Activated CD8-positive, alpha-beta T cell treated with anti-CD3 and anti-CD28 coated beads, Interleukin-2, amount 10 ng/mL, durations not matched to agents 7 days and 5 days (primary cell): ENCODE measurements at places on chromosomes 4 and X. TPM values are rescaled to one million over a fixed set of nuclear protein-coding genes. Genes with fewer than 3 reads are reported as not detected.

DNA sequence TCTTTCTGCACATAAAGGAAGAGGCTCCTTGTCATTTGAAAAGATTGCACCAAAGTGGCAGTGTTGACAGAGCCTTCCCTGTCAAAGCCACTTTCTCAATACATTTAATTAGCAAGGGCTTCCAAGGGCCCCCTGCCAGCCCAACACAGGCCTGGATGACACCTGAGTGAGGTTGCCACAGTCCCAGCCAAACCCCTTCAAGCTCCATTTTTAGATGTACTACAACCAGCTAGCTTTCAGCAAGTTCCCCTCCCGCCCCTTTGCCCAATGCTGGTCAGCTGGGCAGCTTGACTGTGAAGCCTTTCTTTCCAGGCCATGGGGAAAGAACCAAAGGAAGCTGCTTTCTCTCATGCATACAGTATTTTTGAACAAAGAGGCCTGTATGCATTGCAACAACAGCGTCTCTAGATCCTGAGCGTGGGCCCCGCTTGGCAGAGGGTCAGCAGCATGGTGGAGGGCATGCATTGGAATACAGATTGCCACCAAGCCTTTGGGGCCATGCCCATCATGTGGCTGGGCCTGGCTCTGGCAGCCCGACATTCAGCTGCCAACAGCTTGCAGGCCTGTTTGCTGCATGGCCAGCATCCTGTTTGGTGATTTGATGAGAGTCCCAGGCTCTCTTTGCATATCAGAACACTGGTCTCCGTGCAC lies 261.1 kb upstream of the GATB start:
- H3K27ac ChIP-seq, result no peak overlapping the region
- DNase-seq, result no peak
- H3K27me3 ChIP-seq, result peaks cover 3% of the 10 kb centered on the region
- no peak overlapping the region for H3K4me3 ChIP-seq
- no peaks in the 10 kb centered on the region for H3K36me3 ChIP-seq

DNA sequence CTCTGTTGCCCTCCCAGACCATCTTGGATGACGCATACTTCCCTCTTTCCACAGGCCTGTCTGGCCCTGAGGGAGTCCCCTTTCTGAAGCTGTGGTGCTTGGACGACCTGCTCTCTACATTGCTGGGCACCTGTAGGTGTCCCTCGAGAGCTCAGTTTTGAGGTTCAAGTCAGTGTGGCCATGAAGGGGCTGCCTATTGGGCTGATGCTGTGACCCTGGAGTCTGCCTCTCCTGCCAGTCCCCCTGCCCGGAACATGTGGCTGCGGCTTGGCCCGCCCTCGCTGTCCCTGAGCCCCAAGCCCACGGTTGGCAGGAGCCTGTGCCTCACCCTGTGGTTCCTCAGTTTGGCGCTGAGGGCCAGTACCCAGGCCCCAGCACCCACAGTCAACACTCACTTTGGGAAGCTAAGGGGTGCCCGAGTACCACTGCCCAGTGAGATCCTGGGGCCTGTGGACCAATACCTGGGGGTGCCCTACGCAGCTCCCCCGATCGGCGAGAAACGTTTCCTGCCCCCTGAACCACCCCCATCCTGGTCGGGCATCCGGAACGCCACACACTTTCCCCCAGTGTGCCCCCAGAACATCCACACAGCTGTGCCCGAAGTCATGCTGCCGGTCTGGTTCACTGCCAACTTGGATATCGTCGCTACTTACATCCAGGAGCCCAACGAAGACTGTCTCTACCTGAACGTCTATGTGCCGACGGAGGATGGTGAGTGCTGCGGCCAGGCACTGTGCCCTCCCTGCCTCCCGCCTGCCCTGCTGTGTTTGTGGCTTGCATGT lies 3.0 kb downstream of the NLGN3 start:
- no peak overlapping the region for H3K4me3 ChIP-seq
- no peak for DNase-seq
- H3K27me3 ChIP-seq, result no peaks in the 10 kb centered on the region

- no peak overlapping the region for H3K4me3 ChIP-seq
- no peaks in the 10 kb centered on the region for H3K36me3 ChIP-seq
- no peaks in the 10 kb centered on the region for H3K4me1 ChIP-seq
- no peak for DNase-seq
- no peaks in the 10 kb centered on the region for H3K27me3 ChIP-seq
- no peak overlapping the region for H3K27ac ChIP-seq
These were observed 1142.2 kb downstream of the C4orf33 start for GRCh38 chr4:130238121-130238520.

GRCh38 chrX:69388526-69388925 lies 115.6 kb upstream of the NALF2 start:
- no peaks in the 10 kb centered on the region for H3K4me1 ChIP-seq
- no peaks in the 10 kb centered on the region for H3K36me3 ChIP-seq
- no peaks in the 10 kb centered on the region for H3K27me3 ChIP-seq
- no peak for DNase-seq

DNA sequence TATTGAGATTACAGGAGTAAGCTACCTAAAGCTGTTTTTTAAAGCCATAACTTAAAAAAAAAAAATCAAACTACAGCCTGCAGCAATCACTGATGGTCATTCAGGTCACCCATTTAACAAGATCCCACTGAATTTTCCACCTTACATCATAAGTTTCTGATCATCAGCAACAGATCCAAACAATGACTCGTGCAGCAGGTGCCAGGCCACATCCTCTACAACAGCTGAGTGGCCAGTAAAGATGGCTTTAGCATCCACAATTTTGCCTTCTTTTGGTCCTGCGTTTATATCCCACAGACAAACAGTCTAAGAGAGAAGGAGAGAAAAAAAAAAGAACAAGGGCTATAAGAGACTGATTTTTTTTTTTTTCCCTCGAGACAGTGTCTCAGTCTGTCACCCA lies 16.6 kb downstream of the RBBP7 start:
- H3K36me3 ChIP-seq, result peaks cover 50% of the 10 kb centered on the region
- H3K27me3 ChIP-seq, result no peaks in the 10 kb centered on the region
- DNase-seq, result no peak
- H3K4me1 ChIP-seq, result peaks cover 16% of the 10 kb centered on the region
- H3K4me3 ChIP-seq, result no peak overlapping the region
- no peak overlapping the region for H3K27ac ChIP-seq

Gene MMRN1
- 0.63 TPM for total RNA-seq

- no peaks in the 10 kb centered on the region for H3K36me3 ChIP-seq
- no peak overlapping the region for H3K4me3 ChIP-seq
- DNase-seq, result no peak
- H3K27ac ChIP-seq, result no peak overlapping the region
These were observed 181.4 kb upstream of the HCCS start for GRCh38 chrX:10929747-10930146.

Gene MND1
- total RNA-seq, result 38.3 TPM
